MCF 10A (cell line): ENCODE measurements at places on chromosomes 6 and 20.
A peak's percentile ranks its signal among the peaks of the same experiment; 100 is the strongest.

DNA sequence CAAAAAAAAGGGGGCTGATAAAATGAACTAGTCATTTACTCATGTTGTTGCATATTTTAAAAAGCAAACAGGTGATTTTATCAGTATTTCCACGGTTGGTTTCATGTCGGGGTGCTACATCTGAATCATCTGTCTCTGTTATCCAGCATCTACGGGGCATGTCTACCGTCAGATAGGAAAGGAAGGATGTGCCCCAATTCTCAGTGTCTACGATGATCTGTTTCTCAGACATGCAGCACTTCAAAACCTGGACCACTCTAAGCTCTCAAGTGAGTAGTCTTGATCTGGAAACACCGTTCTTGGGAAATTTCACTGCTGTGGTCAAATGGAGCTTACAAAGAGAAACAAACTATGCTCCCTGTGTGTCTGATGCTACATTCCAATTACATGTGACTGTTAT is 240.3 kb upstream of the TAB2 start:
- no peak overlapping the region for H3K4me3 ChIP-seq
- H3K4me1 ChIP-seq: peaks cover 22% of the 10 kb centered on the region
- DNase-seq: no peak
- peak overlapping the region; percentile 70 for H3K27ac ChIP-seq

DNA sequence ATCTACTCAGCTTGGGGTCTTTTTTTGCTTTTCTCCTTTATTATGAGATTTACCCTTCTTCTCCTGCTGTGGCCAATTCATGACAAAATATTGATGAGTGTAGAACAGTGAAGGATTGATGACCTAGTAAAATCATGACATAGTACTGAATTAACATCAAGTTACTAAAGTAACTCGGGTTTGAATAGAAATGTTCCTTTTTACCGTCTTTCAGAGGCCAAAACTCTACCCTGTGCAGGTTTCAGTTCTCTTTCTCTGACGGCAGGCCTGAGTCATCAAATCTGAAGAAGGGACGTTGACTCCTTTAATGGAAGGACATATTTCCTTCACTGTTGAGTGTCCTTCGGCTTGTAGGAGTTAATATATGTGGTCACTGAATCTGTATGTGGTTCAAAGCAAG is 80.7 kb downstream of the RREB1 start:
- no peaks in the 10 kb centered on the region for H3K27me3 ChIP-seq
- DNase-seq: no peak
- H3K4me1 ChIP-seq: no peaks in the 10 kb centered on the region
- H3K36me3 ChIP-seq: peaks cover 86% of the 10 kb centered on the region

DNA sequence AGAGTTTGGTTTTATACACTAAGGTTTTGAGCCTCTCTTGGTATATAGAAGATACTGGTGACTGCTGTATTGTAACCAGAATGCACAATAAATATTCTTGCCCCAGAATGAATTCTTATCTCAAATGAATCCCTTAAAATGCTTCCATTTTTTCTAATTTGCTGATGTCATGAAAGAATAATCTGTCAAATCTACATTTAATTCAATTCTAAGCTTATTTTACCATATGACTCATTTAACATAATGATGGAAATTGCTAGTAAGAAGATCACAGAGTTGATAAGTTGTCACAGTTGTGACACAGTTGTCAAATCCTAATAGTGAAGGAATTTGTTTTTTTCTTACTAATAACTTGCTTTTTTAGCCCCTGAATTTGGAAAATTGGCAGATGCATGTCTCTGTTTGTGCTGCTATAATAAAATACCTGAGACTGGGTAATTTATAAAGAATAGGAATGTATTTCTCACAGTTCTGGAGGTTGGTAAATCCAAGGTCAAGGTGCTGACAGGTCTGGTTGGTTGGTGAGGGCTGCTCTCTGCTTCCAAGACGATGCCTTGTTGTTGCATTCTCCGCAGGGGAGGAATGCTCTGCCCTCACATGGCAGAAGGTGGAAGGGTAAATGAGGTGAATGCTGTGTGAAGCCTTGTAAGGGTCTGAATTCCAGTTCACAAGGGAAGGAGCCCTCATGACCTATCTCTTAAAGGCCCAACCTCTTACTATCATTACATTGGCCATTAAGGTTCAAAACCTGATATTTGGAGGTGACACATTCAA is 4.7 kb downstream of the ECT2L start:
- no peak for DNase-seq
- no peaks in the 10 kb centered on the region for H3K27me3 ChIP-seq

DNA sequence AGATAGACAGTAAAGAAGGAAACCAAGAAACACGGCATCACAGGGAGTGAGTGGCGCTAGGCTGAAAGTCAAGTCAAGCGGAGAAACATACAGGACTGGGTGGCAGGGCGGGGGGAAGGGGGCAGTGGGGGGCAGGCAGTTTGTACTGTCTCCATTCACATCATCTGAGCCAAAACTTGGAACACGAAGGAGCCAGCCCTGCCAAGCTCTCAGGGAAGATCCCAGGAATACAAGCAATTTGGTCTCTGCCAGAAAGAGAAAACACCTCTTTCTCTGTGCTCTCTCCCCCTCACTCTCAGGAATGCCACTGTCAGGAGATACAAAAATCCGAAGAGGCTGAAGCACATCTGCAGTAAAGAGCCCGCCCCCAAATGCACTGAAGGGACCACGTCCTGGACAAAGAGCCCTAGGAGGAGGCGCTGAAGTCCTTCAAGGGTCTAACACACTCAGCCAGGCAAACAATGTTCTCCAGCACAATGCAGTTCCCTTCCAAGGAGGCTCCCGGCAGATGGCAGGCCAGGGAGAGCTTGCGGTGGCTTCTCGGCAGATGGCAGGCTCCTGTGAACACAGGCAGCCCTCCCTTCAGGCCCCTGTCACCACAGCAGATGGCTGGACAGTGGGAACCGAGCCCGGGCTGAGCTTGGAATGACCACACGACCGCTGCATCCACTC is 90.0 kb downstream of the ATP9A start:
- H3K4me3 ChIP-seq: no peak overlapping the region
- no peaks in the 10 kb centered on the region for H3K27me3 ChIP-seq
- H3K27ac ChIP-seq: no peak overlapping the region

DNA sequence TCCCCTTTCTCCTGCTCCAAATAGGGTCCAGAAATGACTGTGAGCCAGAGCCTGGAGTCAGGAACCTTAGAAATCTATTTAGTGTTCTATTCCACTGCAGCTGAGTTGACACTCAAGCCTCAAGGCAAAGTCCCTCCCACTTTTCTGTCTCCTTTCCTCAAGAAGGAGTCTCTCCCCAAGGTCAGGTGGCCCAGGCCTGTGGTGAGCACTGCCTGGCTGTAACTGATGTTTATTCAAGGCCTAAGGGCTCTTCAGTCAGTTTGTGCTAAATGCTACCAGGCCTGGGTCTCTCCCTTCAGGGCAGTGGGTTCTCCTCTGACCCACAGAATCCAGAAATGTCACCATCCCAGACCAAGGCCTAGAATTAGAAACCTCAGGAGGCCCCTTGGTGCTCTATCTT is 1042.9 kb upstream of the EPHA7 start:
- H3K27me3 ChIP-seq: peaks cover 26% of the 10 kb centered on the region
- no peak for DNase-seq
- no peaks in the 10 kb centered on the region for H3K36me3 ChIP-seq
- no peaks in the 10 kb centered on the region for H3K4me1 ChIP-seq
- H3K4me3 ChIP-seq: no peak overlapping the region

DNA sequence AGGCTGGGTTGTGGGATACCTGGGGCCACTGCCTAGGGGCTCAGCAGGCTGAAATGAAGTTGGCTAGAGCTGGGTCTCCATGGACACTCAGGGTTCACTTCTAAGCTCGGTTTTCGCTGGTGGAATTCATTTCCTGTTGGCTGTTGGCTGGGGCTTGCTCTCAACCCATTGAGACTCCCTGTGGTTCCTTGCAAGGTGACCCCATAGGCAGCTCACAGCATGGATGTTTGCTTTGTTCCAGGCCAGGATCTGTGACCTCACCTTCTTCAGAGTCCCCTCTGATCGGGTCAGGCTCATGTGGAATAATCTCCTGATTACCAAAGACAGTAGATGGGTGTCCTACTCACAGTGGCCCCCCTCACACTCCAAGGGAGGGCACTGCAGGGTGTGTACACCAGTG is 229.3 kb downstream of the QKI start:
- H3K36me3 ChIP-seq: no peaks in the 10 kb centered on the region
- no peaks in the 10 kb centered on the region for H3K27me3 ChIP-seq
- DNase-seq: no peak
- H3K27ac ChIP-seq: no peak overlapping the region

GRCh38 chr20:5880326-5880725 is 70.0 kb downstream of the TRMT6 start:
- H3K4me3 ChIP-seq: no peak overlapping the region
- no peak for DNase-seq
- no peaks in the 10 kb centered on the region for H3K4me1 ChIP-seq
- no peaks in the 10 kb centered on the region for H3K27me3 ChIP-seq
- H3K36me3 ChIP-seq: no peaks in the 10 kb centered on the region

DNA sequence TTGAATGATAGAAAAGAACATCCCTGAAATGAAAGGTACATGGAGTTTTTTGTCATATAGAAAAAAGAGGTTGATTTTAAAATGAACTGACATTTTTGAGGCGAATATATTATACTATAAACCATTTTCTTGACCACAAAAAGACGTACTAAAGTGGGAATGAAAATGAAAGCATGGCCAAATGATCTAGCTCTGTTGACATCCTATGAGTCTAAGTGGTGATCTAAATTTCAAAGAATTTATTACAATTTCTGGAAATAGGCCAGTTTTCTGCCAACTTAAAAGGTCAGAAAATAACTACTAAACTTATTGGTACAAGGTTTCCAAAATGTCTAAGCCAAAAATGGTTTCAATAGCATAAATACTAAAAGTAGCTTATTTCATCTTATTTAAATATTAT is 536.8 kb downstream of the EYS start:
- H3K27me3 ChIP-seq: no peaks in the 10 kb centered on the region
- peak; percentile 8 for DNase-seq
- no peaks in the 10 kb centered on the region for H3K36me3 ChIP-seq
- no peak overlapping the region for H3K4me3 ChIP-seq
- H3K4me1 ChIP-seq: peaks cover 5% of the 10 kb centered on the region
- no peak overlapping the region for H3K27ac ChIP-seq

DNA sequence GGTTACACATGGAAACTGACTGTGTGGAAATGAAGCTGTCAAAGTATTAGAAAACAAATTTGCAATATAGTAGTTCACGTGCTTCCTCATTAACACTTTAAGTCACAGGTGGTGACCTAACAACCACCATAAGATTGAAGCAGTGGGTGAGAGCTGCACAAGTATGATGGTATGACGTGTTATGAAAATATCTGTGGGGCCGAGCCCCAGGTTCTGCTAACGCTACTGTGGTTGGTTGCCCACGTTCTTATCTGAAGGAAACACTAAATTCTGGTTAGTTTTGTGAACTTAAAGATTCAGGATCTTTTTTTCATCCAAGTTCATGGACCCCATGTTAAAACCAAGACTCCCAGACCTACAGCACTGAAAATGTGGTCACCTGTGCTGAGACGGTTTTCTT is 243.0 kb upstream of the RIN2 start:
- no peaks in the 10 kb centered on the region for H3K4me1 ChIP-seq
- no peak for DNase-seq
- no peaks in the 10 kb centered on the region for H3K27me3 ChIP-seq
- H3K4me3 ChIP-seq: no peak overlapping the region
- no peaks in the 10 kb centered on the region for H3K36me3 ChIP-seq

DNA sequence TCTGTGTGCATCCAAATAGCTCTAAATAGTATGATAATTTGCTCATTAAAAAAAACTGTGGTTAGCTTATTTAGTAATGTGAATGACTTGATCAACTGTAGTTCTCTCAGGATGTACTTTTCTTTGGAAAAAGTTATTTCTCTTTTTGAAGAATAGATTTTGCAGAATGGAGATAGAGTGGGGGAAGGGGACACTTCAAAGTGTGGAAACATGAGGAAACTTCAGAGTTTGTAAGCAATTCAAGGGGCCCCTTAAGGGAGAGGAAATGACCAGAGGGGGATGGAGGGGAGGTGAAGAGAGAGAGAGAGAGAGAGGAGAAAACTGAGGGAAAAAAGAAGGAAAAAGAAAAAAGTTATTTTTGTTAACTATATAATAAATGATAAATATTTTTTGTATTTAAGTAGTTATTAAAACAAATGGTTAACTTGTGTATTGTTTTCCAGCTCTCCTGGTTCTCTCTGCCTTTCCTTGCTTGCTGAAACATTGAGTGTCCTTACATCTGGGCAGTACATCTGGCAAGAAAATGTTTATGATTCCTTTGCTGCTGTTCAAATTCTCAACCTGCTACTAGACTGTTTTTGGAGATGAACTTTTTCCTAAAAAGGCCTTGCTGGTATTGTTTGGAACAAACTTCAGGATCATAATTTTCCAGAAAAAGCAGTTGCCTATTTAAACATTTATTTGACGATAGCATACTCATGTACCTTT is 497.5 kb upstream of the CITED2 start:
- DNase-seq: no peak
- H3K36me3 ChIP-seq: no peaks in the 10 kb centered on the region
- no peak overlapping the region for H3K4me3 ChIP-seq
- H3K27ac ChIP-seq: no peak overlapping the region

- H3K27ac ChIP-seq: no peak within 1 kb of the TSS
- H3K27me3 ChIP-seq: no peaks in the 10 kb centered on the region
- no peak within 1 kb of the TSS for H3K4me3 ChIP-seq
- DNase-seq: no peak
- peaks cover 12% of the 10 kb centered on the region for H3K4me1 ChIP-seq
- no peaks in the 10 kb centered on the region for H3K36me3 ChIP-seq
Observed at GRCh38 chr20:3071610-3072529, at the start of gene OXT. TSS of gene OXT (plus strand) at chr20:3071620. CDS start at chr20:3071656, 36 bp downstream.

DNA sequence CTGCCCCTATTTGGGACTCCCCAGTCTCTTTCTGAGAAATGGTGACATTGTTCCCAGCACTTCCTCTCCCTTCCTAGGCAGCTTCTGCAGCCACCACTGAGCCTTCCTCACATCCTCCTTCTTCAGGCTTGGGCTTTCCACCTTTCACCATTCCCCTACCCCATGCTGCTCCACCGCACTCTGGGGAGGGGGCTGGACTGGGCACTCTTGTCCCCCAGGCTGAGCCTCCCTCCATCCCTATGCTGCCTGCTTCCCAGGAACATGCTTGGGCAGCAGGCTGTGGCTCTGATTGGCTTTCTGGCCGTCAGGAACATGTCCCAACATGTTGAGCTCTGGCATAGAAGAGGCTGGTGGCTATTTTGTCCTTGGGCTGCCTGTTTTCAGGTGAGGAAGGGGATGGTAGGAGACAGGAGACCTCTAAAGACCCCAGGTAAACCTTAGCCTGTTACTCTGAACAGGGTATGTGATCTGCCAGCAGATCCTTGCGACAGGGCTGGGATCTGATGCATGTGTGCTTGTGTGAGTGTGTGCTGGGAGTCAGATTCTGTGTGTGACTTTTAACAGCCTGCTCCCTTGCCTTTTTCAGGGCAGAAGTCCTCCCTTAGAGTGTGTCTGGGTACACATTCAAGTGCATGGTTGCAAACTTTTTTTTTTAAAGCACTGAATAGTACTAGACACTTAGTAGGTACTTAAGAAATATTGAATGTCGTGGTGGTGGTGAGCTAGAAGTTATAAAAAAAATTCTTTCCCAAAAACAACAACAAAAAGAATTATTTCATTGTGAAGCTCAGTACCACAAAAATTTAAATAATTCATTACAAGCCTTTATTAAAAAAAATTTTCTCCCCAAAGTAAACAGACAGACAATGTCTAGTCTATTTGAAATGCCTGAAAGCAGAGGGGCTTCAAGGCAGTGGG is 2.1 kb upstream of the CDKN1A start:
- H3K27me3 ChIP-seq: no peaks in the 10 kb centered on the region
- H3K4me3 ChIP-seq: peak overlapping the region; percentile 87
- peaks cover 36% of the 10 kb centered on the region for H3K36me3 ChIP-seq
- H3K27ac ChIP-seq: peak overlapping the region; percentile 97
- peak; percentile 72 for DNase-seq

- no peak overlapping the region for H3K4me3 ChIP-seq
- no peak for DNase-seq
- peaks cover 22% of the 10 kb centered on the region for H3K36me3 ChIP-seq
Observed at GRCh38 chr6:87182321-87182720, 27.0 kb downstream of the ZNF292 start.
